ENCODE measurements at places on chromosomes 6 and 20.

DNA sequence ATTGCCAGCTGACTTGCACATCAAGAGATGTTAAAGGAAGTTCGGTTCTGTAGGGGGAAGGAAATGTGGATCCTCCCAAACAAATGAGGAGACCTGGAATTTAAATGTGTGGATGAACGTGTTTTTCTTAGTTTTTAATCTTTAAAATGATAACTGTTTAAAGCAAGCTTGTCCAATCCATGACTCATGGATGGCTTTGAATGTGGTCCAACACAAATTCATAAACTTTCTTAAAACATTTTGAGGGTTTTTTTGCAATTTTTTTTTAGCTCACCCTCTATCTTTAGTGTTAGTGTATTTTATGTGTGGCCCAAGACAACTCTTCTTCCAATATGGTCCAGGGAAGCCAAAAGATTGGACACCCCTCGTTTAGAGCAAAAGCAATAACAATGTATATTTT, 12.6 kb downstream of the TUBB2B start:
- DNase-seq = no peak

- DNase-seq = no peak
Measured at GRCh38 chr6:158556113-158556512, 3.8 kb upstream of the TMEM181 start.

GRCh38 chr20:57655809-57656155, 35.6 kb upstream of the ZBP1 start:
- DNase-seq = no peak

- no peak for DNase-seq
Measured at GRCh38 chr6:47247227-47247797, 62.4 kb downstream of the TNFRSF21 start.

DNA sequence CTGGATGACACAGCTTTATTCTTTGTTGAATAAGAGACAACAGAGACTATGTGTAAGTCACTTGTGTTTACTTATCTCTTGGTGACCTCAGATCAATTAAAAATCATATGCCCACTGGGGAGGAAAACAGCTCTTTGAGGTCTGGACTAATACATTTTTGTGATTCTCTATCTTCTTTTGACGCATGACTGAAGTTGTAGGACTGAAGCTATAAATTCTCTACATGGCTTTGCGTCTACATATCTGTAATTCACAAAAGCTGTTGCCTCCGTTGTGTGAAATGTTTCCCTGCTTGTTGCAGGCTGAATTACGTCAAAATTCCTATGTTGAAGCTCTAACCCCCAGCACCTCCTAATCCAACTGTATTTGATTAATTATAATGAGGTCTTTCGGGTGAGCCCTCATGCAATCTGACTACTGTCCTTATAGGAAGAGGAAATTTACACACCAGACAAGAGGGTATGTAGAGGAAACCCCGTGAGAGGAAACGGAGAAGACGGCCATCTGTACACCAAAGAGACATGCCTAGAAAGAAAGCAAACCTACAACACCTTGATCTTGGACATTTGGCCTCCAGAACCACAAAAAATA, 481.6 kb downstream of the PRKN start:
- DNase-seq = no peak

DNA sequence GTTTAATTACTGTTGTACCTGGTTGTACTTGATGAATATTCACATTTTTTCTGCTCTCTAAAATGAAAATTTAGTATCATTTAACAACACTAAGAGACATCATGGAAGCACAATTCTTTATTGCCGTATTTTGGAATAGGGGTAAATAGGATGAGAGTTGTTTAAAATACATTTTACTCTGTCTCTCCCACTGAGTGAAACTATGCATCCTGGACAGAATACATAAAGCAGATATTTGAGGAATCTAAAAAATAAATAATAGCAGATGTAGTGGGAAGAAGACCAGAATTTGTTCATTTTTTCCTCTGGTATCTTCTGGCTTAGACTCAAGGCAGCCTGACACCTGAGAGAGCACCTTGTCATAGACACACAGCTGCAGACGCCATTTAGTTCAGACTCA, 119.1 kb upstream of the AHI1 start:
- no peak for DNase-seq
